ENCODE measurements at places on chromosomes 6 and 20.

GRCh38 chr6:144898052-144898689 lies 613.0 kb downstream of the UTRN start:
- DNase-seq = no peak

DNA sequence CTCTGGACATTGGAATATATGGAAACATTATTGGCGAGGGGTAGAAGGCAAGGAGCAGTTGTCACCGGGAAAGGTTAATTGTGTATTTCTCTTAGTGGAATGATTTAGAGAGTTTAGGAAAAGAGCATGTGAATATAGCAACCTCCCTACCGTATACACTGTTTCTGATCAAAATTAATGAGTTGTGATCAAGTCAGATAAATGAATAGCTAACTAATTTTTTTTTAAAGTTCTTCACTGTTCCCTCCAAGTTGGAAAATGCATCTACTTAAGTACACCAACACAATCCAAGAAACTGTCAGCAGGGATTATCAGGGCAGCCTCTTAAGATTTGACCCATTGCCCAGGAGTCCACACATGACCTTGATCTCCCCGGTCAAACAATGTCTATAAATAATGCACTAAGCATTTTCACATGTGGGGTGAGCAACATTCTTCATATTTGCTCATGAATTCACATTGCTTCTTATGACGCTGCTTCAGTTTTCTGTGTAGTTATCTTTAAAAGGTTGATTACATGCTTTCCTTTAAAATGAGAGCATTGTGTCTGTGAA lies 680.8 kb upstream of the NRSN1 start:
- no peak for DNase-seq

DNA sequence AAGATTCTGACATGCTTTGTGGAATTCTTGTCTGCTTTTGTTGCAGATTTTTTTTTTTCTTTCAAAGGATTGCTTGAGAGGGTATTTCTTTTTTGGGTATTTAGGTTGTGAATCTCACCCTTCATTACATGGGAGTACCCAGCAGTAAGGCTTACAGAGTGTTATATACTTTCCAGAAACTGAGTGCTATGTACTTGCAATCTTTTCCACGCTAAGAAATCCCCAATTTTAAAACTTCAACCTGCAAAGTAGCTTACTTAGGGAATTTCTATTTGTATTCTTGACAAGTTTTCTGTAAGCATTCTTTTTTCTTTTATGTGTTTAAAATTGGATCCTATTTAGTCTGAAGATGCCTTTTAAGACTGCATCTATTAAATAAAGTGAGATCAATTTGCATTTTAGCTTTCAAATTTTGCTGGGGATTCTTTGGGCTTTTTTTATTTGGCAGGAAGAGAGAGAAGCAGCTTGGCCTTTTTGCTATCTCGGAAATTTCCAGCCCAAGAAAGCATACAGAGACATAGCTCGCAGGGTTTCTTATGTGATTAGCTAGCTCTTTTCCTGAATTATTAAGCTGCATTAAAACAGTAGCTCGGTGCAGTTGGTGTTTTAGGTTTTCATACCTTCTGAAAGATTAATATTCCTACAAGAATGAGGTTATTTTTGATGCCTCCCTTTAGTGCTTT lies 42.6 kb downstream of the KCNS1 start:
- DNase-seq = no peak

- no peak for DNase-seq
These were observed 364.3 kb upstream of the ID4 start for GRCh38 chr6:19472850-19473249.

- DNase-seq = no peak
These were observed 42.5 kb downstream of the SLC2A4RG start for GRCh38 chr20:63782051-63782471.

DNA sequence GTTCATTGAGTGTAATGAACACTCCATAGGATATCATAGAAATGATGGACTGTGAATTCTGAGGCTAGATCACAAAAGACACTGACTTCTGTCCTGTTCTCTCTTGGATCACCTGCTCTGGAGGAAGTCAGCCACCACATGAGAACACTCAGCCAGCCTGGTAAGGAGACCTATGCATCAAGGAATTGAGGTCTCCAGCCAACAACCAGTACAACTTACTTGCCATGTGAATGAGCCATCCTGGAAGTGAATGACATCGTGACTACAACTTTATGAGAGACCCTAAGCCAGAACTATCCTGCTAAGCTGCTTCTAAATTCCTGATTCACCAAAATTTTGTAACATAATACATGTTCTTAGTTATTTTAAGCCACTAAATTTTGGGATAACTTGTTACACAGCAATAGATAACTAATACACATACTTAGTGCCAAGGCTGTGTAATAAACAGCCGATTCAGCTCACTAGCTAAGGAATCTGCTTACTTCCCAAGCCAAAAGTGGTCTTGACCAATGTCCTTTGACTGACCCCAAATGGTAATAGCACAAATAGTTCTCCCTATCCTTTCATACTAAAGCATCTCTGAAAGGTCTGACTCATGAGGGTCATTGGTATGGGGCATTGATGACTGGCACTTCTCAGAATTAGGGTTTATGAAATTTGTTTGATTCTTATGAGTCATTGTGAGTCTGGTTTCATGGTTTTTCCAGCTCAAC lies 6.9 kb upstream of the CTNNBL1 start:
- no peak for DNase-seq

DNA sequence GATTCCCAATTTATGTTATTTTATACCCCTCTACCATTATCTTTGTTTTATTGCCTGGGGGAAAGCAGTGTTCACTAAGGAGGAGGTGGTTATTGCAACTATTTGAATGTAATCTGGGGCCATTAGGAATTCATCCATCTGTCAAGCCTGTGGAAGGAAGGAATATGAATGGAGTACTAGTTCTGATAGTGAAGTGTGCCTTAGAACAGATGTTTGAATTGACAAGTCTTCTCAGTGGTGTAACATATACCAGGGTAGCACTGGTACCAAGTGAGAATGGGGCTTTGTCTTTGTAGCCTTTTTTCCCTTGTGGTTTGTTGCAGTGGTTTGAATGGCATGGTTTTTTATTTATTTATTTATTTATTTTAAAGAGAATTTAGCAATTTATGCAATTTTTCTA lies 27.9 kb upstream of the HDAC2 start:
- no peak for DNase-seq

DNA sequence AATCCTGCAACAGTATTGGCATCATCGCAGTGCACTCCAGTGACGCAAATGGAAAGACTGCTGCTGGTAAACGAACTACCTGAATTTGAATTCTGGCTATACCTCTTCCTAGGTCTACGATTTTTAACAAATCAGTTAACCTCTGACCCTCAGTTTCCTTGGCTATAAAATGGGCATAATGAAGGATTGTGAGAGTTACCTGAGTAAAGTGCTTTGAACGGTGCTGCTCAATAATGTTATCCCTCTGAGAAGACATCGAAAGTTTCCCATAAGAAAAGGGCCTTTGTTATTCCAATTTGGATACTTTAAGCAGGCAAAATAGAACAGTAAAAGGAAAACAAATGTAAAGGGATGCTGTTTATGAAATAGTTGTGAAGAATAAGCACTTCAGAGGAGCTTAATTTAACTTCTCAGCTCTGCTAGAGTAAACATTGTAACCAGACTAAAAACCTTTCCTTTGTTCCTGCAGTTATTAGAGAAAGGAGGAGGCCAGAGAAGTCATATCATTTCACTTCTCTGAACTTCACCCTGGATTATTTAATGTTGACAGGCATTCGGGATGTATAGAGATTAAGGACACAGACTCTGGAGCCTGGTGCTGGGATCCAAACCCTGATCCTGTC lies 5.8 kb downstream of the SGK1 start:
- DNase-seq = no peak

- DNase-seq = no peak
These were observed 100.6 kb upstream of the EMILIN3 start for GRCh38 chr20:41467220-41467619.

Data from 8988T (cell line).